ENCODE measurements at places on chromosomes 12 and 14.

- no peak for DNase-seq
Measured at GRCh38 chr12:52517888-52518287, 2.3 kb downstream of the KRT5 start.

DNA sequence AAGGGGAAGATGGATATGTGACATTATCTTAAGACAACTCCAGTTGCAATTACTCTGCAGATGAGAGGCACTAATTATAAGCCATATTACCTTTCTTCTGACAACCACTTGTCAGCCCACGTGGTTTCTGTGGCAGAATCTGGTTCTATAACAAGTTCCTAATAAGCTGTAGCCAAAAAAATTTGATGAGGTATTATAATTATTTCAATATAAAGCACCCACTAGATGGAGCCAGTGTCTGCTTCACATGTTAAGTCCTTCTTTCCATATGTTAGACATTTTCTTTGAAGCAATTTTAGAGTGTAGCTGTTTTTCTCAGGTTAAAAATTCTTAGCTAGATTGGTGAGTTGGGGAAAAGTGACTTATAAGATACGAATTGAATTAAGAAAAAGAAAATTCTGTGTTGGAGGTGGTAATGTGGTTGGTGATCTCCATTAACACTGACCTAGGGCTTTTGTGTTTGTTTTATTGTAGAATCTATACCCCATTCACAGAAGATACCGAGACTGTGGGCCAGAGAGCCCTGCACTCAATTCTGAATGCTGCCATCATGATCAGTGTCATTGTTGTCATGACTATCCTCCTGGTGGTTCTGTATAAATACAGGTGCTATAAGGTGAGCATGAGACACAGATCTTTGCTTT, 36.9 kb downstream of the PSEN1 start:
- no peak for DNase-seq

GRCh38 chr12:1691123-1692007, 495 bp downstream of the ADIPOR2 start:
- DNase-seq = no peak

DNA sequence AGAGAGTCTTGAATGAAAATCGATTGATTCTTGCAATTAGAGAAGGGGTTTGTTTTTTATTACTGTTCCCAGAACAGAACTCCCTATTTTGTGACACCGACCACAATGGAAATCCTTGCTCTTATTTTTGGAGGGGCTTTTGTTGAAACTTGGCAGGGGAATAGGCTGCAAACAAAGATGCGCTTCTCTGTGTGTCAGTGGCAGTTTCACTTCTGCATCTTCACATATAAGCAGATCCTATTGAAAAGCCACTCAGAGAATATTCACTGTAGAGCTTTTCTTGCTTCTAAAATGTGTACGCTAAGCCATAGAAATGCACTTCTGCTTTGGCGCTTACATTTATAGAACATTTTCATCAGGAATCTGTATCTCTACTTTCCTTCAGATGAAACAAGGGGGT, 1822.4 kb upstream of the SEL1L start:
- no peak for DNase-seq

- DNase-seq = no peak
Measured at GRCh38 chr12:120936197-120936596, 32.0 kb upstream of the SPPL3 start.
